ENCODE measurements at places on chromosomes 7 and 10. TPM values are rescaled to one million over a fixed set of nuclear protein-coding genes. Genes with fewer than 3 reads are reported as not detected.

TMEM139 gene
- not detected for total RNA-seq

TMEM254 gene
- total RNA-seq = 17.7 TPM

PRF1 gene
- not detected for total RNA-seq

SLC18A3 gene
- 1.3 TPM for total RNA-seq

RAMP3 gene
- total RNA-seq = not detected

ADGRA1 gene
- total RNA-seq = not detected

CDNF gene
- total RNA-seq = 0.36 TPM

ANKRD1 gene
- 178 TPM for total RNA-seq

TEX47 gene
- total RNA-seq = not detected

MMRN2 gene
- 6.8 TPM for total RNA-seq
